ENCODE measurements at places on chromosomes 5 and 9.

DNA sequence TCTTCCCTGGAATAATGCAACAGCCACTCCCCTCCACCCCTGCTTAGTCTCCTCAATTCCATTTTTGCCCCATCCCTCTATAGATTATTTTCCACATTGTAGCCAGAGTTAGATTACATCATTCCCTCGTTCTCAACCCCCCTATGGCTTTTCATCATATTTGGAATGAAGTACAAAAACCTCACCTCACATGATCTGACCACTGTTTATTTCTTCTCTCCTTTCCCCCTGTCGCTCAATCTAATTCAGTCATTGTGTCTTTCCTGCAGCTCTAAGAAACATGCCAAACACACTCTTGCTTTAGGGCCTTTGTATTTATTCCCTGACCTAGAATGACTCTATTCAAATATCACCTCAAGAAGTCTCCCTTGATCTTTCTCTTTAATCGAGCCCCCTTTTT is 22.6 kb upstream of the HK3 start:
- DNase-seq = no peak
- peaks cover 33% of the 10 kb centered on the region for H3K36me3 ChIP-seq
- peak overlapping the region; percentile 39 for H3K27ac ChIP-seq

GRCh38 chr5:7805379-7805778 is 45.6 kb downstream of the CFAP90 start:
- no peaks in the 10 kb centered on the region for H3K36me3 ChIP-seq
- H3K27ac ChIP-seq = no peak overlapping the region
- DNase-seq = no peak
- no peaks in the 10 kb centered on the region for H3K27me3 ChIP-seq

GRCh38 chr5:129902816-129903215 is 1.4 kb upstream of the CHSY3 start:
- peaks cover 13% of the 10 kb centered on the region for H3K4me1 ChIP-seq
- peaks cover 19% of the 10 kb centered on the region for H3K27me3 ChIP-seq
- H3K4me3 ChIP-seq = no peak overlapping the region
- H3K36me3 ChIP-seq = peaks cover 2% of the 10 kb centered on the region

GRCh38 chr5:169626779-169627178 is 10.3 kb upstream of the DOCK2 start:
- H3K4me1 ChIP-seq = no peaks in the 10 kb centered on the region
- H3K27ac ChIP-seq = no peak overlapping the region

GRCh38 chr5:143474616-143475015 is 71.1 kb upstream of the NR3C1 start:
- H3K4me1 ChIP-seq = no peaks in the 10 kb centered on the region
- H3K36me3 ChIP-seq = no peaks in the 10 kb centered on the region
- H3K4me3 ChIP-seq = no peak overlapping the region
- no peak overlapping the region for H3K27ac ChIP-seq
- H3K27me3 ChIP-seq = no peaks in the 10 kb centered on the region

DNA sequence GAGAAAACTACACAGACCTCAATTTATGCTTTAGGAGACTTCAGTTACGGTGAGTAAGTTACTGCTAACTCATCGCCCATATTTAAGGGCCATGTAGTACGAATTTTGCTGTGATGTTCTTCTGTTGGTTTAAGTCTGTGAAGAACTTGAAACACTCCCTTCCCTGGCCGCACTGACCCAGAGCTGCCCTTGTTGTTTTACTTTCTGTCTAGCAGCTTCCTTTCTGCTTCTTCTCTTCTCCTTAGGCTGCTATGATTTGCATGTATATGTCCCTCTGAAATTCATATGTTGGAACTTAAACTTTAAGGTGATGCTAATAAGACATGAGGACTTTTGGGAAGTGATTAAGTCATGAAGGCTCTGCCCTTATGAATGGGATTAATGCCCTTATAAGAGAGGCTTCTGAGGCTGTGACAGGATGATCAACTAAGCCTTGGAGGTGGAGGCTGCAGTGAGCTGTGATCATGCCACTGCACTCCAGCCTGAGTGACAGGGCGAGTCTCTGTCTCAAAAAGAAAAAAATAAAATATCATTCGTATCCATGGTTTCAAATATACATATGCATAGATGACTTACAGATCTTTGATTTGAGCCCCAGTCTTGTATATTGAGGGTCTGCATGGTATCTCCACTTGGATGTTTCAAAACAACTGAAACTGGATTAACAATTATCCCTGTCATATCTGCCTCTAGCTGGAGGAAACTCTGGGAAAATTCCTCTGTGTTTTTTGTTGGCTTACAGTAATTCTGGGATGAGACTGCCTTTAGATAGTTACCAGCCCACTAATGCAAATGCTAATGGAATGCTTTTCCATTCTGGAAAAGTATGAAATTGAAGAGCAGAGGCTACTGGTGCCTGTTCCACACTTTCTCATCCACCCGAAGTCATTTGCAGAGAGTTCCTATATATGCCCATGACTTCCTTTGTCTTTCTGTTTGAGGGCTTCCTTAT is 263.4 kb upstream of the ACTBL2 start:
- H3K27ac ChIP-seq = no peak overlapping the region
- no peak overlapping the region for H3K4me3 ChIP-seq
- no peak for DNase-seq
- no peaks in the 10 kb centered on the region for H3K36me3 ChIP-seq

- no peak overlapping the region for H3K4me3 ChIP-seq
- H3K4me1 ChIP-seq = peaks cover 2% of the 10 kb centered on the region
- no peak overlapping the region for H3K27ac ChIP-seq
- no peak for DNase-seq
Measured at GRCh38 chr5:5374009-5374715, 48.3 kb upstream of the ICE1 start.
